ENCODE measurements at places on chromosomes 2 and 18. TPM values are rescaled to one million over a fixed set of nuclear protein-coding genes. Genes with fewer than 3 reads are reported as not detected.

GRCh38 chr2:73215254-73215653 is 1.2 kb downstream of the SMYD5 start:
- DNase-seq: no peak

The KIF3C gene
- total RNA-seq: 4.1 TPM

The DSC1 gene
- total RNA-seq: not detected

The SPEG gene
- total RNA-seq: 76.6 TPM

- DNase-seq: no peak
Measured at GRCh38 chr2:127662937-127663565, 12.3 kb downstream of the LIMS2 start.

GRCh38 chr2:169438466-169439072 is 40.7 kb upstream of the BBS5 start:
- DNase-seq: no peak
